ENCODE measurements at places on chromosomes 1 and 21. TPM values are rescaled to one million over a fixed set of nuclear protein-coding genes. Genes with fewer than 3 reads are reported as not detected.

Gene BEND5
- not detected for total RNA-seq

Gene GPATCH4
- total RNA-seq, result 18.4 TPM

Gene ASPM
- total RNA-seq, result 77.2 TPM

DNA sequence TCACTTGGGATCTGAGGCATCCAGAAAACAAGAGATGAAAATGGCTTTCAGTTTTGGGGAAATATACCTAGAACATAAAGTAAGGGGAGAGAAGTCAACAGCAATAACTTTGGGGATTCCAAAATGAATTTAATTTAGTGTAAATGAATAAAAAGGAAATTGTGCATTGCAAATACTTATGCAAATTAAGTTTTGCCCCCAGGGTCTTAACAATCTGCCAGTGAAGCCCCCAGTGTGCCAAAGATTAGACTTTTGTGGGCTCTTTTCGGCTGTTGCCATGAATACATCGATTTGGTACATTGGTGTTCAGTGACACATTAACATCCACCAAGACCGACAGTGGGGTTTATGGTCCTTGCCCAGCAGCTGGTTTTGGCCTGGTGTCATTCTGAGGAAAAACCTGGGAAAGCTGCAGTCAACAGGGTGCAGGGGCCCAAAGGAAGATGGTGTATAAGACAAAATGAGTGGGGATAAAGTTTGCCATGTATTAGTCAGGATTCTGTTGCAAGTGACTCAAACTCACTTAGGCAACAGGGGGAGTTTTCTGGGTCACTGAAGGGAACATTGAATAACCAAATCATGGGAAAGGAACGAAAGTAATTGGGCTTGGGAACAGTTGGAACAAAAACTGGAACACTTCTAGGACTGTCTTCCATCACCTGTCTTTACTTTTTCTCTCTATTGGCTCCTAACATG is 30.2 kb upstream of the IGSF3 start:
- no peak for DNase-seq

DNA sequence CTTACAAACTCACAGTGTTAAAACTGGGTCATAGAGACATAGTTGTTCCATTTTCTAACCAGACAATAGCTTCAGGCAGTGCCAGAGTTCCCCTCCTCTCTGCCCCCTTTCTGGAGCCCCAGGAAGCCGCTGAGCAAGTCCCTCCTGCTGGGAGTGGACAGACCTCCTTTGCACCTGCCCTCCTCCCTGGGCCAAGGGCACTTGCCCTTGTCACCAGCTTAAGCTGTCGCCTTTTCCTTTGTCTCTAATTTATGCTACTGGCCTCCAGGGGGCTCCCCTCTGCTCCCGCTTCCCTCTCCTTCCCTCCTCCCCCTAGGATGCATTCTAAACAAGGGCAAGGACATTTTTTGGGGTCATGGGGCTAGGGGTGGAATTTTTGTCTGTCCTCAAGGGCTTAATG is 182.4 kb downstream of the MIS18A start:
- DNase-seq, result no peak

DNA sequence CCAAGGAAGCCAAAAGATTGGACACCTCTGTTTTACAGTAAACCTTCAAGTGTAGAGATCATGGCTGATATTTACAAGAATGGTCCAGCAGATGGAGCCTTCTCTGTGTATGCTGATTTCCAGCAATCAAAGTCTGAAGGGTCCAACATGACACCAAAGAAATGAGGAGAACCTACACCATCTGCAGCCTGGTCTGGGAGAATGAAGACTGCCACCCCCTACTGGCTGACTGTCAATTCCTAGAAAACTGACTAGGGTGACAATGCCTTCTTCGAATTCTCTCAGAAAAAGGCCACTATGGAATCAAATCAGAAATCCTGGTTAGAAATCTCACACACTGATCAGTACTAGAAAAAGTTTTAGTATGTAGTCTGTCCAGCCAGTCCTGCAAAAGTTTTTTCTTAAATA is 83.3 kb downstream of the CDC42BPA start:
- DNase-seq, result peak; percentile 56

GRCh38 chr1:157948312-157949073 is 45.0 kb upstream of the KIRREL1 start:
- no peak for DNase-seq

DNA sequence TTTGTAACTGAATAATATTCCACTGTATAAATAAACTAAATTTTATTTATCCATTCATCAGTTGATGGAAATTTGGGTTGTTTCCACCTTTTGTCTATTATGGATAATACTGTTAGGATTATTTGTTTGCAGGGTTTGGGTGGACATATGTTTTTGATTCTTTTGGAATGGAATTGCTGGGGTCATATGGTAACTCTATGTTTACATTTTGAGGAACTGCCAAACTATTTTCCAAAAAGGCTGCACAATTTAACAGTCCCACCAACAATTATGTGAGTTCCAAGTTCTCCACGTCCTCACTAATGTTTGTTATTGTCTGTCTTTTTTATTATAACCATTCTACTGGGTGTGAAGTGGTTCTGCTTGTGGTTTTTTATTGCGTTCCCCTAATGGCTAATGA is 4.3 kb upstream of the SERBP1 start:
- DNase-seq, result no peak

Measured in SJSA1 (cell line).